Stimulated activated CD4-positive, alpha-beta T cell treated with anti-CD3 and anti-CD28 coated beads, Interleukin-15, amount 100 ng/mL, for 1 hour (primary cell): ENCODE measurements at places on chromosomes 6 and 20.

DNA sequence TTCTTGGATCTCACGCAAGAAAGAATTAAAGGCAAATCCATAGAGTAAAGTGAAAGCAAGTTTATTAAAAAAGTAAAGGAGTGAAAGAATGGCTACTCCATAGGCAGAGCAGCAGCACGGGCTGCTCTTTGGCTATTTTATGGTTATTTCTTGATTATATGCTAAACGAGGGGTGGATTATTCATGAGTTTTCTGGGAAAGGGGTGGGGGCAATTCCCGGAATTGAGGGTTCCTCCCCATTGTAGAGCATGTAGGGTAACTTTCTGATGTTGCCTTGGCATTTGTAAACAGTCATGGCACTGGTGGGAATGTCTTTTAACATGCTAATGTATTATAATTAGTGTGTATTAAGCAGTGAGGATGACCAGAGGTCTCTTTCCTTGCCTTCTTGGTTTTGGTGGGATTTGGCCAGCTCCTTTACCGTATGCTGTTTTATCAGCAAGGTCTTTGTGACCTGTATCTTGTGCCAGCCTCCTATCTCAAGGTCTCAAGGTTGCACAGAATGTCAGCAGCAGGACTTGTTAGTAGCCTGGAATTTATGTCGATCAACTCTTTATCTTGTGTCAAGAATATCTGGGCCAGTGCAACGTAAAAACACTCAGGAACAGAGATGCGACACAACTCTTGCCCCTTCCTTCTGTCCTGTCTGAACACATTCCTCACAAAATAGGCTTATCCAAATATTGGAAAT is 931.4 kb downstream of the QKI start:
- DNase-seq: no peak

DNA sequence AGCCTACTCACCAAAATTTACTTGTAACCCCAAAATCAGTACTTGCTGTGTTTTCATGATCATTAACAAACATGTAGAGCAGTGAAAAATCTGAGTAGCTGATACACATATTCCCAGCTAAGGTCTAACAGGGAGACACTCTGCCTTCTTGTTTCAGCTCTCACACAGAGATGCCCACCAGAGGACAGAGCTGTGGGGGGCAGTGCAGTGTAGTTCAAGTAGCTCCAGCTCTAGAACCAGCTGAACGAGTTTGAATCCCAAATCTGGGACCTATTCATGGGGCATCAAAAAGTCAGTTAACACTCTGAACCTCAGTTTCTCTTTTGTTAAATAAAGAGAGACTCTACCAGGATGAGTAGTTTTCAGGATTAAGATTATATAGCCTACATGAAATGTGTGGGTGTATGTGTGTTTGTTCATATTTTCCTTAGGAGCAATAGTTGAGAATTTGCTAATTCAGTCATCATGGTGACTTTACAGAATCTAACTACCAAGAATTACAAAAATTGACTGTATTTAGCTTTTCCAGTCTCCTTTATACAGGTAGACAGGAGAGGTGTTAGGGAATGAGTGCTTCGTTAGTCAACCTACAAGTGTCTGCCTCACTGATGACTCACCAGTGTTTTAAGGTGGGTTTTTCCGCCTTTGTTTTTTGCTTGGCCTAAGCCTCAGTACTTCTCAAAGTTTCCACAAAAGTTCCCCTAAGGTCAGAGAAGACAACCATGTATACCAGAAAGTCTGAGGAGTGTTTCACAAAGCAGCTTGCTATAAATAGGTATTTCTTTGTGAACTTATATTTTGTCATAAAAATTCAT is 164.0 kb upstream of the RUNX2 start:
- no peak for DNase-seq

GRCh38 chr6:13614126-13614925 is 809 bp upstream of the NOL7 start:
- no peak for DNase-seq

GRCh38 chr20:4866429-4866828 is 134.9 kb downstream of the SLC23A2 start:
- DNase-seq: no peak

DNA sequence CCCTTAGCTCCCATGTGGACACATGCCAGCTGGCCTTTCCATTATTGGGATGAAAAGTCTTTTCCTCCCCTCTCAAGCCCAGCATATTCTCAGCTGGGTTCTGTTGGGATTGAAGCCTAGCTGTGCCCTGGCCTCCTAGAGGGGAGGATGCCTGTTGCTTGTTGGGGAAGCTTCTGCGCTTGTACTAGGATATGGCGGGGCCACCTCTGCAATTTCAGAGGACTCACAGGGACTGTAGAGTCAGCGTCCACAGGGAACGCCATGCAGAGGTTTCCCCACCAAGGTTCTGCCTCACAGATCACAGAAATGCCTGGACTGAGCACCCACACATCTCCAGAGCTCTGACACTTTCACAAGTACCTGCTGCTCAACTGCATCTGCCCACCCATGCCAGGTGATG is 288.7 kb upstream of the FOXQ1 start:
- DNase-seq: no peak

GRCh38 chr6:134853111-134854055 is 96.5 kb downstream of the ALDH8A1 start:
- no peak for DNase-seq

GRCh38 chr6:24752917-24753492 is 21.7 kb upstream of the GMNN start:
- no peak for DNase-seq
